ENCODE measurements at places on chromosomes 13 and 19. TPM values are rescaled to one million over a fixed set of nuclear protein-coding genes. Genes with fewer than 3 reads are reported as not detected.

The IRGC gene
- not detected for polyA plus RNA-seq

The METTL21C gene
- polyA plus RNA-seq: not detected

GRCh38 chr13:53890696-53891095, 862.1 kb downstream of the OLFM4 start:
- no peak for DNase-seq
- no peaks in the 10 kb centered on the region for H3K36me3 ChIP-seq
- no peaks in the 10 kb centered on the region for H3K27me3 ChIP-seq
- H3K4me3 ChIP-seq: no peak overlapping the region
- H3K4me1 ChIP-seq: no peaks in the 10 kb centered on the region

GRCh38 chr19:56671613-56671994, at the start of gene ZNF835:
Gene ZNF835 (minus strand): TSS chr19:56671757. CDS start chr19:56665198, 6,559 bp downstream.
- peak; percentile 61 for DNase-seq
- peaks cover 11% of the 10 kb centered on the region for H3K4me1 ChIP-seq
- no peak within 1 kb of the TSS for H3K4me3 ChIP-seq
- peak within 1 kb of the TSS; percentile 32 for H3K27ac ChIP-seq

GRCh38 chr19:46537136-46538097, 41.8 kb upstream of the PNMA8B start:
- peaks cover under 1% of the 10 kb centered on the region for H3K4me1 ChIP-seq
- H3K36me3 ChIP-seq: no peaks in the 10 kb centered on the region
- no peaks in the 10 kb centered on the region for H3K27me3 ChIP-seq
- H3K4me3 ChIP-seq: no peak overlapping the region
- no peak overlapping the region for H3K27ac ChIP-seq

GRCh38 chr19:33580026-33580644, 41.6 kb upstream of the CHST8 start:
- no peaks in the 10 kb centered on the region for H3K27me3 ChIP-seq
- H3K36me3 ChIP-seq: no peaks in the 10 kb centered on the region
- DNase-seq: no peak

DNA sequence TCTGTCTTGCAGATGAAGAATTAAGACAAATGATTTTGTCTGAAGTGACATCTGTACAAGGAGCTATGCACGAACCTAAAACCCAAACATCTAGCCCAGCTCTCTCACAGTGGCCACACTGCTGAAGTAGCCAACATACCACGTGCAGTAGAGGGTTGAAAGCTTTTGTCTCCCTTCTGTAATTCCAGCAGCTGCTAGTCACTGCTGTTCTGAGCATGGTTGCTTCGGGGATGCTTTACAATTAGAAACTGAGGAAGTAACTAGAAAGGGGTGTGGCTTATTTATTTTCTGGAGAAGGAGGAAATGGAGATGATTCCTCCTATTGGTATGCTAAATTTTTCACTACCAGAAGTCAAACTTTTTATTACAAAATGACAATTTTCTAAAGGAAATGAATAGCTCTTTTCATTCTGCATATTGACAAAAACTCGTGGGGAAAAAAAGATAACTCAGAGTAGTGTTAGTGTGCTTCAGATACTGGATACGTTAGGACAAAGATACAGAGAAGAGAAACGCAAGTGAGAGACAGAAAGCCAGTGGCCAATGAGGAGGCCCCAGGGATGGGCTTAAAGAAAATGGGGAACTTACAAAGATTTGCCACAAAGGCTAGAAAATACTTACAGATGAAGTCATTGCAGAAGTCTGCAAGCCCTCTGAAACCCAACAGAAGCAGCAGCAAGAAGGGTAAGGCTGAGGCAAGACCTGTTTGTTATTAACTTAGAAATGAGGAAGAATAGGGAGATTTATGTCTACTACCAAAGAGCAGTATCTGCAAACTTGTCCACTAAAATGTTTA, 192.7 kb upstream of the MIR17HG start:
- H3K4me3 ChIP-seq: no peak overlapping the region
- H3K27me3 ChIP-seq: no peaks in the 10 kb centered on the region
- H3K4me1 ChIP-seq: no peaks in the 10 kb centered on the region
- H3K27ac ChIP-seq: no peak overlapping the region
- no peaks in the 10 kb centered on the region for H3K36me3 ChIP-seq
- no peak for DNase-seq

DNA sequence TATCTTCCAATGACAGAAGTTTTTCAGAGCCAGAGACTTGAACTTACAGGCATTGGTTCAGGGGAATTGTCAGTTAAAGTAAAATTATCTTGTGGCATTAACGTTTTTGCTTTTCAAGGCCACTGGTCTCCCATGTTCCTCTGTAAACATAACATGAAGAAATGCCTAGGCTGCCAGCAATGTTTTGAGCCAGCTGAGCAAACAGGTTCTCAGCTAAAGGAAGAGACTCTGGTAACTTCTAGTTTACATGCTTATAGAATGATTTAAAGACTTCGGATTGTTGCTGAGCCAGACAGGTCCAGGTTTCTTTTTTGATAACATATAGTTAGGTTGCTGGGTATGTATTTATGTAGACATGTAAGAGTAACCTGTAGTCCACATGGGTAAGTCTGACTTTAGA, 35.7 kb downstream of the ZNF493 start:
- H3K4me3 ChIP-seq: no peak overlapping the region
- H3K27me3 ChIP-seq: no peaks in the 10 kb centered on the region
- no peak for DNase-seq
- no peaks in the 10 kb centered on the region for H3K4me1 ChIP-seq
- H3K27ac ChIP-seq: no peak overlapping the region
- H3K36me3 ChIP-seq: no peaks in the 10 kb centered on the region

Measured in CD4-positive, alpha-beta memory T cell (primary cell).